ENCODE measurements at places on chromosomes 12 and 14.

GRCh38 chr12:79939728-79940310 lies 4.9 kb upstream of the PPP1R12A start:
- DNase-seq: no peak

DNA sequence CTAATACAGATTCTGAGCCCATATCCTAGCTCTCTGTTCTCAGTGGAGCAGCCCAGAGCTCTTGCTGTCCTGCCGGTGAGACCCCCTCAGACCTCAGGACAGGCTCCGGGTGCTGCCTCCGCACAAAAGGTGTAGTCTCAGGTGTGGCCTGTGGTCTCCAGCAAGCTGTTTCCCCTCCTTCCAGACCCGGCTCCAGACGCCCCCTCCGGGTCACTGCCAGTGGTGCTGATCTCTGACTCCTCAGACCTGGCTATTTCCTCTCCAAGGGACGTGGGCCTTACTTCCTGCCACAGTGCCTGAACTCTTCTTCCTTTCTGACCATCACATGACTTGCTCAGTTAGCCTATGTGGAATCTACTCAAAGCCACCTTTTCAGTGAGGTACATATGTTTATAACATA lies 337.5 kb downstream of the GLT1D1 start:
- DNase-seq: no peak

DNA sequence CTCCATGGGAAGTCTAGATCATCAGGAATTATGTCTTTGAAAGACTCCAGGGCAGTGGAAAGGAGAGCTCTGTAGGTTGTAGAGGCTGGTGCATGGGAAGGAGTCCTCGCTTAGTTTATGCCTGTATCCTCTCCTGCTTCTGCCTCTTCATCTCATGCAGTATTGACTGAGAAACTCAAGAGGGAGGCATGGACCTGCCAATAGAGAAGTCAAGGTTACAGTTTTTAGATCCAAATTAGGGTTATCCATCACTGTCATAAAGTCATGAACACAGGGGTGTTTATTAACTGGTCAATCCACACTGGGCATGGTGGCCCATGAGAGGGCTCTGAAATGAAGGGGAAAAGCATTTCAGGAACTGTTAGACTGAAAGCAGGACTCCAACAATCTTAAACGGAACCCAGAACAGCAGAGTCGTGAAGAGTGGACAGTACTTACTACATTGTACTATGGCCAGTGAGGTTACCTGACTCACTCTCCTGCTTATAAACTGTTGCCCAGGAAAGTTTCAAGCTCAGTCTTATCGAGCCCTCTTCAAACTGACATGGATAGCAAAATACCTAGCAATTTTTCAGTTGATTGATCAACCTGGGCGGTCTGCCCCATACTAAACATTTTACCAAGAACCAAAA lies 30.1 kb upstream of the DHRS7 start:
- no peak for DNase-seq

GRCh38 chr12:48988030-48988649 lies 10.0 kb downstream of the WNT1 start:
- peak; percentile 80 for DNase-seq

- peak; percentile 0 for DNase-seq
Measured at GRCh38 chr12:119036878-119037825, 55.8 kb downstream of the SRRM4 start.
